ENCODE measurements at places on chromosomes 7 and 10.
A peak's percentile ranks its signal among the peaks of the same experiment; 100 is the strongest.

- no peak for DNase-seq
Observed at GRCh38 chr10:114632869-114633715, 25.0 kb downstream of the ABLIM1 start.

- no peak for DNase-seq
Observed at GRCh38 chr7:100893318-100893895, 2.3 kb downstream of the ACHE start.

- DNase-seq, result no peak
Observed at GRCh38 chr7:4022265-4022664, 659.8 kb upstream of the FOXK1 start.

- DNase-seq, result no peak
Observed at GRCh38 chr7:32879460-32879859, 12.1 kb downstream of the KBTBD2 start.

GRCh38 chr7:80386686-80387085 is 125.2 kb downstream of the GNAT3 start:
- DNase-seq, result no peak

GRCh38 chr7:25846722-25847121 is 305.3 kb upstream of the NFE2L3 start:
- DNase-seq, result no peak

GRCh38 chr7:37162106-37162505 is 286.6 kb downstream of the ELMO1 start:
- DNase-seq, result no peak

- DNase-seq, result no peak
Observed at GRCh38 chr10:77533887-77534278, 103.7 kb downstream of the KCNMA1 start.

DNA sequence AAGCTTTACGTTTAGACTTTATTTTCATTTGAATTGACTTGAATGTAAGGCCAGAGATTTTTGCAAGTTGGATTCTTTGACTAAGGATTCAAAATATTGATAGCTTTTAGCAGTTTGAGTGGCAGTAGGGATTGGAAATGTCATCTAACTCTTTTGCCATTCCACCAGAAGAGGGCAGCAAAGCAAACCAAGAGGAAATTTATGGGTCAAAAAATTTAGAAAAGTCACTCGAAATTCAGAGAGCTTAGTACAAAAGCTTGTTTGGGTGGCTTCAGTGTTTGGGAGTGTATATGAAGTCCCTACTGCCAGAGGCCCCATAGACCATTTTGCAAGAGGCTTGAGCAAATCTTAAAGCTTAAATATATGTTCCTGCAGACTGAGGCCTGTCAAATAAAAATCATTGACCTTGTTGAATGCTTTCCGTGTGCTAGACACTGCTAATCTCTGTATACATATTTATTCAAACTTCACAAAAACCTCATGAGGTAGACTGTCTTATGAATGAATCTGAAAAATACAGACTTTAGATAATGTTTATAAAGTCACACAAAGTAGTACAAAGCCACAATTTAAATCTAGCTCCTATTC is 44.6 kb upstream of the RSBN1L start:
- peak; percentile 41 for DNase-seq

DNA sequence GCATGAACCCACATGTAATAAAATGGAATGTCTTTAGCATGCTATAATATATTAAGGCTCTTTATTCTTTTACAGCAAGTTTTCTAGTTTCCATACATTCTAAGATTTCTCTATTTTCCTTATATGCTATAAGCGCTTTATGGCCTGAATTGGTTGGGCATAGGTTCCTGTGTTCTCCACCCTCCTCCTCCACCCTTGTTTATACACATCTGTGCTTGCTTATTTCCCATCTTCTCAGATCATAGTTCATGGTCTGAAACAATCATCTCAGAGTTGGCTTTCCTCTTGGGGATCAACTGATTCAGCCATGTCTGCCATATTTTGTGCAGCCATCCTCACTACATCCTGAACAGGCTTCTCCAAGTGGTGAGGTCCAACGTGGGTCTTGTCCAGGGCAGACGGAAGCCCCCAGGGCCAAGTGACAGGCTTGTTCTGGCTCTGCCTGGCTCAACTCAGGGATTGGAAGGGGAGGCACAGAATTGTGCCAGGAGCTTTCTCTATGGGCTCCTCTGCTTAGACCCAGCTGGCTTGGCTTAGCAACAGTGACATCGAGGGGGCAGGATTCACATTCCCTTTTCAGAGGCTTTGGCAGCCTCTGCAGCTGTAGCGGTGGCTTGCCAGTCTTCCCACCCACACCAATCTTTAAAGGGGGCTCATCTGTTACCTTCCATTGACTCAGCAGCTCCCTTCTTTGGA is 327.3 kb downstream of the PTEN start:
- DNase-seq, result no peak

DNA sequence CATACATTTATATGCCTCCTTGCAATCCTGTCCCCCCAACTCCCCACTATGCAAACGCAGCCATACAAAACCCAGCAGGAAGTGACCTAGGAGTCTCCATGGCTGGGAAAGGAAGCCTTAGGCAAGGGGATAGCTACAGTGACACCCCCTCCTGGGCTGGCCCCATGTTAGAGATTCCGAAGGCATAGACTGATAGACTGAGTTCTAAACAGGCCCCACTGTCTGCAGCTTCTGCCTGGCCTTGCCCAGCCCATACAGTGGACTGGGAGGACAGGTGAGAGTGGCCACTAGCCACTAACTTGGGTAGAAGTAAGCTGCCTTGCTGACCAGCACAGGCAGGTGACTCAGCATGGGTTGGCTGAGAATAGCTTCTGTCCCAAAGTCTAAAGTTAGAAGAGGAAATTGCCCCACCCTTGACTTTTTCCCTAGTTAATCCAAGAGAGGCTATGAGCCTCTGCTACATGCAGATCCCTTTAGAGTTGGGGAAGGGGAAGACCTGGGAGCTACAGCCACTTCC is 106.3 kb downstream of the C10orf105 start:
- DNase-seq, result no peak

- DNase-seq, result no peak
Observed at GRCh38 chr10:103983367-103983911, 16.5 kb downstream of the SLK start.

GRCh38 chr10:118116362-118116714 is 69.6 kb upstream of the RAB11FIP2 start:
- no peak for DNase-seq

DNA sequence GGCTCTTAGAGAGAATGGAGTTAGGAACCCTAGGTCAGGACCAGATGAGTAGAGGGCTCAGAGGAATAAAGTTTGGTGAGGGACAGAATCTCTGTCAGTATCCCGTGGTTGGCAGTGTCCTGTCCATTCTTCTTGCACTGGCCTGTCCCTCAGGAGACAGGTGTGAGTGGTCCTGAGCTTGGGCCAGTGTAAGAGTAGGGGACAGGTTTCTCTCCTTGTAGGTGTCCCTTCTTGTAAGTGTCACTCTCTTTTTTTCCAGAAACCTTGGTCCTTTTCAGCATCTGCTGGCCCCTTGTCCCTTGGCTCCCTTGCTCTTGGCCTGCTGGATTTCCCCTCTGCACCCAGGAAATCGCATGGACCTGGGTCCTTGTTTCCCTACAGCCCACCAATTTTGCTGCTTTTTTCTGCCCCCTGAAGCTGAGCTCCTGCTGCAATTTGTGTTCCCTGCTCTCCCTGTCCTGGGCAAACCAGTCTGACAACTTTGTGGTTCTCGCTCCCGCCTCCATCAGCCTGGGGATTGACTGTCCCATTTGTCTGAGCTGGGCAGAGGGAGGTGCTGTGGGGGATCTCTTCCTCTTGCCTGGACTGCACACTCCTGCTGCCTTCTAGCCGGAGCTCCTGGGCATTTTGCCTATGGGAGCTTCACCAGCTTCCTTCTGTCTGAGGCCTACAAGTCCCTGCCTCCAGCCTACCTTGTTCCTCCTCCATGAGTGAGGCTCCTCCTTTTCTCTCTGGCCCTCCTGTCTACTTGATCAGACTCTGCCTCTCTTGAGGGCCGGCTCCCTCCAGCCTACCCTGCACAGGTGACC is 6.5 kb downstream of the TSPAN14 start:
- DNase-seq, result no peak

DNA sequence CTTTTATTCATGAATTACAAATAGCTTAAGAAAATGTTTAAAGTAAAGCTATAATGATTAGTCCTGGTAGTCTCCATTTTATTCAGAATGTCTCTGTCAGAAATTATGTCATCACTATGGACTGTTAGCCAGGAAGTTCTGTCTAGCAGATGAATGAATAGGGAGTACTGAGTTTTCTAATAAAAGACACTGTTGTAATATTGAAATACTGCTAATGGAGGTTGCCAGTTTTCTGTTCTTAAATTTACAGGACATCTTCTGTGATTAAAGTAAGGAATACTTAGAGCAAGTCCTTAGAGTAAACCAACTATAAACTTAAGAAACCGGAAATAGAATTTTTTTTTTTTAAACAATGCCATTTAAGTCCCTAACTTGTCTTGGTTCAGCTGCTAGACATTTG is 309.8 kb downstream of the ADK start:
- no peak for DNase-seq

GRCh38 chr7:37942934-37943610 is 22.6 kb downstream of the EPDR1 start:
- no peak for DNase-seq

- peak; percentile 40 for DNase-seq
Observed at GRCh38 chr7:111025006-111025405, 65.9 kb upstream of the LRRN3 start.

GRCh38 chr7:11638011-11638774 is 193.8 kb downstream of the THSD7A start:
- DNase-seq, result no peak

- peak; percentile 86 for DNase-seq
Observed at GRCh38 chr10:21533467-21534279, at the start of gene MLLT10. Gene MLLT10 (plus strand): TSS chr10:21534232. CDS start chr10:21534645, 413 bp downstream.

DNA sequence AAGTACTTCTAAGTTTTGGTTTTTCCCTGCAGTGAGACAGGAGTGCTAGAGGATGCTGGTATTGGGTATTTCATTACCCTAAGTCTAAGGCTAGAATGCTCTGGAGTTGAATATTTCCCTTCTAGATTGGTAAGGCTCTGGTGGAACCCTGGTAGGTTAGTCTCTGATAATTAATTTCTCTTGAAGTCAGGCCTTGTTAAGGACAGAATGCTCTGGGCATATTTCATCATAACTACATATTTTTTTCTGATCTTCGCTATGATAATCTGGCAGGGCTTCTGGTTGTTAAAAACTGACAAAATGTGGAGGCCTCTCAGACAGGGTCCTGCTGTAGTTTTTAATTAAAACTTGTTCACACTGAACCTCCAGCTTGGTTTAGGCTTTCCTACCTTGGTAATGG is 83.8 kb downstream of the CDK13 start:
- no peak for DNase-seq

- DNase-seq, result no peak
Observed at GRCh38 chr10:112286837-112287818, 3.9 kb downstream of the TECTB start.

DNA sequence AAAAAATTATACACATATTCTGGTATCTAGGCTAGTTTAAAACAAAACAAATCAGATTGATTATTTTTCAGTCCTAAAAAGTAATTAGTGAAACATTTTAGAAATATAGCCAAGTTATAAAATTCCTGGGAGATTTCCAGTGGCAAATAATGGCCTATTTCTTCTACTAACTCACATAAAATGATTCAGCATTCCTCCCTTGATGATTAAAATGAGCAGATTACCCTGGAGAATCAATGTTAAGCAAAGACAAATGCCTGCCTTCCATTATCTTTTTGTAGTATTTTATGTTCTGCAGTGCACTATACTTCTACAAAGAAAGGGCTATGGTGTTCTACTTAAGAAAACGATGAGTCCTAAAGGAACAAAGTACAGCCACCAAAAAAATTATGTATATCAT is 53.6 kb downstream of the PARD3 start:
- DNase-seq, result no peak

DNA sequence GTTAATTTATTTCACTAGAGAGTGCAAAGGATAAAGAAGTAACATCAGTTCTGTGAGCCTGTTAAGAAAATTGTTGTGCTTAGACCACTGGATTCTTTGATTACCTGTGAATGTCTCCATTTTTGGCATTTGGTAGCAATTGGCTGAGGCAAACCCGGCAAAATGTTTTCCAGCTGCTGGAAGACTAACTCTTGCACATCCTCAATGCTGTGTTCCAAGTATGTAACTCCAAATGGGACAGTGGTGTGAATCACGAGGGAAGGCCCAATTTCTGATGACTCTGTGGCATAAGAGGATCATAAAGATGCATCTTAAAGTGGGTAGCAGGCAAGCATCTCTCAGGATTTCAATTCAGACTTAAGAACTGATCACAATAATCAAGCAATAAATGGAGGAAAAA is 268.8 kb downstream of the RNLS start:
- no peak for DNase-seq

- no peak for DNase-seq
Observed at GRCh38 chr7:15752377-15752776, 65.9 kb upstream of the MEOX2 start.

- DNase-seq, result no peak
Observed at GRCh38 chr10:22230158-22230833, 12.5 kb upstream of the EBLN1 start.

DNA sequence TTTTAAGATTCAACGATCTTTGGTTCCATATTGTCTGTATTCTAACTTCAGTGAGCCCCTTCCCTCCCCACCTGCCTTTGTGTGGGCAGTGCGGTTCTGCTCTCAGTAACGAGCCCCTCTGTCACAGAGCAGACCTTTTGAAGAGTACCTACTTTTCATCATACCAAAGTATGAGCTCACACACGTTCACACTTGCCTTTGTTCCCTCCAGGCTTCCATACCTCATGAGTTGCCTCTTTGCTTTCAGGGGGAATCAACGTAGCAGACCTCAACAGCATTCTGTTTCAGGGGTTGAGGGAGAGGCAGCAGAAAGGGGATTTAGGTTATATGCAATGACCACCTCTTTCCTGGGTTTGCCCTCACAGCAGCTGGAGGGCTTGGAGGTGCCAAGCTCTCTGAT is 211.4 kb upstream of the MDFIC start:
- DNase-seq, result no peak

- no peak for DNase-seq
Observed at GRCh38 chr7:47940088-47941013, 7.9 kb downstream of the PKD1L1 start.

- no peak for DNase-seq
Observed at GRCh38 chr7:37993060-37993501, 72.6 kb downstream of the EPDR1 start.

GRCh38 chr10:24305551-24306506 is 96.9 kb downstream of the KIAA1217 start:
- DNase-seq, result no peak

Data from stimulated activated CD4-positive, alpha-beta T cell treated with anti-CD3 and anti-CD28 coated beads, Interleukin-2, amount 100 ng/mL, for 24 hours (primary cell).